ENCODE measurements at places on chromosomes 2 and 18. TPM values are rescaled to one million over a fixed set of nuclear protein-coding genes. Genes with fewer than 3 reads are reported as not detected.
A peak's percentile ranks its signal among the peaks of the same experiment; 100 is the strongest.

CASP10 gene
- 22.7 TPM for total RNA-seq

CDH20 gene
- 0.40 TPM for total RNA-seq

PTPN18 gene
- 60.5 TPM for total RNA-seq

LRATD1 gene
- total RNA-seq = not detected

PLB1 gene
- total RNA-seq = 0.90 TPM

PAIP2B gene
- total RNA-seq = 1.3 TPM

SIX3 gene
- total RNA-seq = not detected

UGT1A3 gene
- total RNA-seq = not detected

DNA sequence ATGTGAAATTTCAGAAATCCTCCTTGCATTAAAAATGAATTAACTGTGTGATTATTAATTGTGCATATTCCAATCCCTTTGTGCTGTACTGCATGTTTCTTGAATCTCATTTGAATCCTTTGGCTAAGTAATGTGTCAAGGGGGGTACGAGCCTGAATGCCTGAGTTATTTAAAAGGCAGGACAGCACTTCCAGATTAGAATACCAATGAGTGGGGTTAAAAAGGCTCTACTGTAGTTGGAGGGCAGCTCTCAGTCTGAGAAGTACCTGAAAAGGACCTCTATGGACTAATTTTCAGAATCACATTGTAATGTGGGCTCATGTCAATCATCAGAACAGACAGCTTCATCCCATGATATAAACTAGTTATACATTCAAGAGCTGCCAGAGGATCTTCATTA lies 423.0 kb downstream of the GRB14 start:
- ATAC-seq = no peak

DNA sequence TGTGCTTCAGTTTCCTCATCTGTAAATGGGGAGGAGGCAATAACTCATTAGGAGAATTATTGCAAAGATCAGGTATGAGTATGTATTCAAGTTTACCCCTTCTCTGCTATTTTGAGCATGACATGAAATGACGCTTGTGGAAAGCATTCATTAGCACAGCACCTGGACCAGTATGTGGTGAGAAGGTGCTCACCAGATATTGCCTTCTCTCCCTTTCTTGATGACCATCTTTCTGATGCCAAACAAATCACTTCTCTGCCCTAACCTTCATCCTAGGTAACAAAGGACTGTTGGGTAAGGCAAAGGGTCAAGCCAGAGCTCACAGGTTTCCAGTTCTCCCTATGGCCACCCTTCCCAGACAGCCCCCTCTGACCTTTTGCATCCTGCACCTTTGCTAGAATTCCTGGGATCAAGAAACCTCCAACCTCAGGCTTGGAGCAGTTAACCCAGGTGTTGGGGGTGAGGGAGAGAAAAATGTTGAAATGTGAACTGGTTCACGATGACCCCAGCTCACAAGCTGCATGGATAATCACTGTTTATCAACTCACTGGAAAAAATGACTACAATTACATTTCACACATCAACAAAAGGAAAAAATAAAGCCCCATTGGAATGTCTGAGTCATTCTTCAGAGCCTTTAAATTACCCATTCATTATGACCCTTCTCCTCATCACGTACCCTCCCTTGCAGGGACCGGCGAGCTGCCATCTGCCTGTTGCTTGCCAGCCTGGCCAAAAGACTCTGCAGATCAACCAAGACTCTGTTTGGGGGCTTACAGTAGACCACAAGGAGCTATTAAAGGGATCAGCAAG lies 41.6 kb downstream of the LBH start:
- peak; percentile 57 for ATAC-seq

DNA sequence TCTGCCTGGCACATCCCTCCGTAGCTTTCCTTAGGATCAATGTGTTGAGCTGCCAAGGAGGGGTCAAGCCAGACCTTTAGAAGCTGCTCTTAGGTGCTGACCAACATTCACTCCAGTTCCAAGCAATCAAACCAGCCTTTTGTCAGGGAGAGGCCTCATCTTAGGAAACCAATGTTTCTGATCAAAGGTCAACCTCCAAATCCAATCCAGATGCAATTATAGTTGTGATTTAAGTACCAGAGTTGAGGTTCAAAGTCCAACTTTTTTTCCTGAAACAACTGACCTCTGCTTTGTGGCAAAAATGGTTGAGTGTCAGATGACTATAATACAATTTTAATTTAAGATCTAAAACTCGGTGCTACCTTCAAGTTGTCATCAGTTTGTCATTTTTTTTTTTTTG lies 303.4 kb downstream of the ALK start:
- no peak for ATAC-seq

DNA sequence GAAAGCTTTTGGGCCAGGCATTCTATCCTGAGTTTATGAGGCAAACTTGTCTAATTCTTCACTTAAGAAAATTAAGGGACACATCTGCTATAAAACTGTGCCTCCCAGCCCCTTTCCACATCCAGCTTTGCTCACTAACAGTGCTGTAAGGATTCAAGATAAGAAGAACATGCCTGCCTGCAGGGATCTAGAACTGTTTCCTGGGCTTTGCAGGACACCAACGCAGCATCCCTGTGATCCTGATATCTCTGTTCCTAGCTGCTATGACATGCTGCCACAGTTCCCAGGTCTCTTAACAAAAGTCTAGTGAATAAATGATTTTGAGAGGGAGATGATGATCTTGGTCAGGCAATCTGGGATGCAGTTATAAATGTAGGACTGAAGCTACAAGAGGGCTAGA lies 12.4 kb downstream of the B4GALT6 start:
- ATAC-seq = no peak

DNA sequence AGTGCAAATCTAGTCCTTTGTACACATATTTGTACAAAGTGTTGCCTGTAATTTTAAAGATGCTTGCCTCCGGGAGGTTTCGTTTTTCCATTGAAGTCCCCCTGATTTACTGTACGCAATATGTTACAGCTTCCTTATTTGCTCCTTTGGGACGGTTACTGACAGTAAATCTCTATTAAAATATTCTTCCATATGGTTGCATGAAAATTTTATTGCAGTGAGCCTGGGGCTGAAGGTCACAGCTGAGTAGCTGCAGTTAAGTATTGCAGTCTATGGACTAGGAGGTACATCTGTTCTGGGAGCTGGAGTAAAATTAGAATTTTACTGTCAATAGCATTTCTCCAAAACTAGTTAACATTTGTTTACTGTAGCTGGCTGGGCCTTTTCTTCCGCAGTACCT lies 119.2 kb downstream of the ETAA1 start:
- ATAC-seq = no peak

DNA sequence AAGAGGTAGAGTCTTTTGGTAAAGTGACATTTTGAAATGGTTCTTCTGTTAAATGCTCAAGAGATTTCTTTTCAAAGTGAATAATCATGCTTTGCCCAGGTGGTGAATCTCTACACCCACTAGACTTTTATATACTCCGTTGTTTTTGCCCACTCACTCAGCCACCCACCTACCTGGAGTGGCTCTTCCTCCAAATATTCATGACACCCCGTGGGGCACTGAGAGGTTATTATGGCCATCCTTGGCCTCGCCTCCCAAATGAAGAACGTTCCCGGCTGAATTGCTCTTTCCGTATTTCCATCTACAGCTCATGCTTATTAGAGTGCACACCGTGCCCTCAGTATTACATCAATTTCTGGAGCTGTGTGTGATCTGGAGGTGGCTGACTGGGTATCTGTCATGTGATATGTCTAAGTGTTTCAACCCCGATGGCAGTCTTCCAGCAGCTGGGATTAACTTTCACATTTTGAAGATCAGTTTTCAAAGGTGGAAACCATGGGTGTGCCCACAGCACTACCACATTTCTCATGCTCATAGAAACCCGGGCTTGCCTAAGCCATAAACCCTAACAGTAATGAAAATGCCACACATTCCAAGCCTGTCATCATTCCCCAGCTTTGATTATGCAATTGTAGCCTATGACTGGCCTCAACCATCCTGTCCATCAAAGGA lies 406.6 kb upstream of the MMADHC start:
- no peak for ATAC-seq

DNA sequence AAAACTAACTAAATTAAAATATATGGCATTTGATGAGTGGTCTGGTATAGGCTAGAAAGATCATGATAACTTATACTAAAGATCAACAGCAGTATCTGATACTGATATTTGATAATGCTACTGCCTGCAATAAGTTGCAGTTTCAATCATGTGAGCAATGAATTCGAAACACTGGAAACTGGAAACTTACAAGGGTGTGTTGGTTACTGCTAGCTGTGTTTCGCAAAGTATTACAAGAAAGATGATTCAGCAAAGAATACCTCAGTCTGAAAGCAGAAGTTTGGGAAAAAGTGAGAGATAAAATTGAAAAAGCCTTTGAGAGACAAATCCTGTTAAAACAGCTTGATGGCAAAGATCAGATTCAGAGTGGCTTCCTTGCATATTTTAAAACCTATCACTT lies 294.5 kb downstream of the CCDC178 start:
- no peak for ATAC-seq

DNA sequence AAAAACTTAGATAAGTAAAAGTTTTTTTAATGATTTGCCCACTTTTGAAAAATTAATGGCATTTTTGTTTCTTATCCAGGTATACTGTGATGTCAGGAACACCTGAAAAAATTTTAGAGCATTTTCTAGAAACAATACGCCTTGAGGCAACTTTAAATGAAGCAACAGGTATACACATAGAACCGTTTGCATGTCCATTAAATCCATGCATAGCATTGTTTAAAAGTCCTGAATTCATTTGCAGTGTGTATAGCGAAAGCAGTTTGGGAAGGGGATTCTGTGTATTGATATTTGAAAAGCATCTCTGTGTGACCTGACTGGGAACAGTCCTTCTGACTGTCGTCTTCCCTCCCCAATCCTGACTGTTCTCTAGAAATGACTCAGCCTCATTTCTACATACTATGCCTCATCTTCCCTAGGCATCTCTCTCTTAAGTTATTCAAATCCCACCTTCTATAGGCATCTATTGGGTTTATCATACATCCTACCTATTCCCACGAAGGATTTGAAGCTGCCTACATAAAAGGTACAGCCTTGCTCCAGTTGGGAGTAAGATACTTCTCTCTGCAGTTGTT lies 79.2 kb upstream of the MAP3K20 start:
- no peak for ATAC-seq

- no peak for ATAC-seq
Observed at GRCh38 chr2:52141076-52141475, 1109.1 kb upstream of the NRXN1 start.

DNA sequence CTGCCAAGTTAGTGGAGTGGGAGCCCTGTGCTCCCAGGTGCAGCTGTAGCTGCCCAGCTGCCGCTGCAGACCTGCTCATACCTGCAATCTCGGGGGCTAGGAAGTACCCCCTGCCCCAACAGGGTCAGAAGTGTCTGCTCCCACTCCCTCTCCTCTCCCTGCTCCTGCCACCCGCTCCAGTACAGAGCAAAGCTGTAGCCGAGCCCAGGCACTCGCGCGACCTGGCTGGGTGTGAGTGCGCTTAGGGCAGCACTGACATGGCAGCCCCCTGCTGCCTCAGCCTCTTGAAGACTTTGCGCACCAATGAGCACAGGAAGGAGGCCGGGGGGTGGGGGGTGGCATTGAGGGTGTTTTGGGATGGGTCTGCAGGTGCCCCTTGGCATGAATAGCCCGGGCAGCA lies 1951.4 kb downstream of the SUCLG1 start:
- ATAC-seq = no peak

DNA sequence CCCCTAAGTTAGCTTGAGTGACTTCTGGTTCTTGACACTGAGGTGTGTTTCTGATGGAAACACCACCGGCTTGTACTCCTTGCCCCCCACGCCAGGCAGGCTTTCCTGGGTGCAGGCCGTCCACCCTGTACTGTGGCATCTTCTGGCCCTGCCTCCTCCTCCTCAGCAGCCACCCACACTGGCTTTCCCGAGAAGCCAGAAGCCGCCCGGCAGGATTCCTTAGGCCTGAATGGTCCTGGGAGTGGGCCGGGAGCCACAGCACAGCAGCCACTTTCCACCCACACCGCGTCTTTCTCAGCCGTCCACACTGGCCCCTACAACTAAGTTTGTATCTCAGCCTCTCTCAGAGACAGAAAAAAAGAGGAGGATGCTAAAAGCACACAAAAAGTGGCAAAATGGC lies 2.1 kb upstream of the HSBP1L1 start:
- ATAC-seq = no peak

Measured in activated T-helper 17 cell treated with anti-CD3 and anti-CD28 coated beads, Interleukin-2, amount 50 U/mL, for 72 hours (primary cell).